ENCODE measurements at places on chromosomes 4 and X.

- no peak for DNase-seq
Measured at GRCh38 chr4:8863686-8864682, 7.7 kb downstream of the HMX1 start.

DNA sequence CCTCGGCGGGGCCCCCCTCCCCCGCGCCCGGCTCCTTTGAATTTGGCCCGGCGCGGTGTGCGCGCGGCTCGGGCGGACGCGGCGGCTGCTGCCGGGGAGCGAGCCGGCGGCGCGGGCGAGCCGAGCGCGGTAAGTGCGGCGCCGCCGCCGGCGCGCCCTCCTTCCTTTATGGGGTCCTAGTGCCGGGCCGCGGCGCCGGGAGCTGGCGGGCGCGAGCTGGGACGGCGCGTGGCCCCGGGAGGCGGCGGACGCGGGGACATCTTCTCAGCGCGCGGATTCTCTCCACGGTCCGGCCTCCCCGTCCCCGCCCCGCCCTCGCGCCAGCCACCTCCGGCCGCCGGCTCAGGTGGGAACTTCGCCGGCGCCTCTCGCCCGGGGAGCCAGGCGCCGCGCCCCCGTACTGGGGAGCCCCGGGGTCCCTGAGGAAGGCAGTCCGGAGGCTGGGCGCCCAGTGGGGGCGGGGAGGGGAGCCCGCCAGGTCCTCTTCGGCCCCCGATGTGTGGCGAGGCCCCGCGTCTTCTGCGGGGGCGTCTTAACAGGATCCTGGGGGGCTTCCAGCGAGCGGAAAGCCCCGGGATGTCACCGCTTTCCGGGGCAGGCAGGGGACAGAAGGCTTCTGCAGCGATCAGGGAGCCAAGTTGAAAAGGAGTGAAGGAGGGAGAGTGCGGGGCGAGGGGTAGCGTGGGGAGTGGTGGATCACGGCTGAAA is 98.4 kb upstream of the TENM3 start:
- DNase-seq, result no peak

- DNase-seq, result no peak
Measured at GRCh38 chrX:118989886-118990285, 15.5 kb downstream of the LONRF3 start.

DNA sequence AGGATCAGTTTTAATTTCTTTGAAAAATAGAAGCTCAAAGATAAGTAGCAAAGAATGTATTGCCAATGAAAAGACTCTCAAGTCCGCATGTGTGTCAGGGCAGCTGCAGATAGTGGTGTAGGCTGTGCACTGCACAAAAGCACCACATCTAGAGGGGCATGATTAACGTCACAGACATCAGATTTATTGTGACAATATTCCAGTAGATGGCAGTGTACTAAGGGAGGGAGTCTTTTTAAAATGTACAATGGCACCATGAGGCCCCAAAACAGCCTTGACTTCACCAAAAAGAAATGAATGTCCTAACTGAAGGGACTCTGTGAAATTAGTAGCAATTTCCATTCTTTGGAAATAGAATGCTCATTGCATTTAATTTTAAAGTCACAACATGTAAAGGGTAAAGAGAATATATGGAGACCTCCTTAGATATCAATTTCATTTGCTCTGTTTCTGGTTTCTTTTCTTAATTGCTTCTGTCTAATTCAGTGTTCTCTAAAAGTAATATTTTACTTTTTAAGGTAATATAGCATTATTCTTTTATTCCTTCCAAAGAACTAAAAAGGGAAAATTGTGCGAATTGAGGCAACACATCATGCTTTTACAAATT is 98.4 kb downstream of the ZNF827 start:
- no peak for DNase-seq

DNA sequence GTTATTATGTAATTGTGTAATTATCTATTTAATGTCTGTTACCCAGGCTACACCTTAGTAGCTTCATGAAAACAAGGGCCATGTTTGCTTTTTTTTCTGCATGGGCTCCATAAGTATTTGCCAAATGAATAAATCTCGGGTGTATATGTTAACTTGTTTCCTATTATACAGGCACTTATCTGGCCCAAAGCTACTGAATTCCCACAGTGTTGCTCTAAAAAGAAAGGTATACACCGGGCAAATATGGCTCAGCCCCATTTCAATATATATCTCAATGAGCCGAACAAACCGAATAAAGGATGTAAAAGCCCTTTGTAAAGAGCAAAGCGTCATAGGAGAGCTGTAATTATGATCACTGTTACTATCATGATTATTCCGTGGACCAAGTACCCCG is 767 bp downstream of the PAQR3 start:
- DNase-seq, result no peak

DNA sequence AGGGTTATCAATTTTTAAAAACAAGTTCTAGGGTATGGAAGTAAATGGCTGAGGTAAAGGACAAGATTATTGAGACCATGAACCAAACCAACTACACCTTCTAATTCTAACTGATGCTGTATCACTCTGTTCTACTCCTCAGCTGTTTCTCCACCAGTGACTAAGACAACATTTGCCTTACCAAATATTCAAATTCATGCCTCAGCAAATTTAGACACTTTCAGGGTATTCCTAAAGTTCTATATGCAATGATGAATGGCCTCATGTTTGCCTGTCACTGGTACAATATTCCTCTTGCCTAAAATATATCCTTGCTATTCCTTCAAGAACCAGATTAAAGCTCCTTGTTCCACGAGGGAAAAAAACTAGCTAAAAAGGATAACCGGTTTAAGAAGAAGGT is 5.0 kb downstream of the RPL9 start:
- DNase-seq, result no peak

DNA sequence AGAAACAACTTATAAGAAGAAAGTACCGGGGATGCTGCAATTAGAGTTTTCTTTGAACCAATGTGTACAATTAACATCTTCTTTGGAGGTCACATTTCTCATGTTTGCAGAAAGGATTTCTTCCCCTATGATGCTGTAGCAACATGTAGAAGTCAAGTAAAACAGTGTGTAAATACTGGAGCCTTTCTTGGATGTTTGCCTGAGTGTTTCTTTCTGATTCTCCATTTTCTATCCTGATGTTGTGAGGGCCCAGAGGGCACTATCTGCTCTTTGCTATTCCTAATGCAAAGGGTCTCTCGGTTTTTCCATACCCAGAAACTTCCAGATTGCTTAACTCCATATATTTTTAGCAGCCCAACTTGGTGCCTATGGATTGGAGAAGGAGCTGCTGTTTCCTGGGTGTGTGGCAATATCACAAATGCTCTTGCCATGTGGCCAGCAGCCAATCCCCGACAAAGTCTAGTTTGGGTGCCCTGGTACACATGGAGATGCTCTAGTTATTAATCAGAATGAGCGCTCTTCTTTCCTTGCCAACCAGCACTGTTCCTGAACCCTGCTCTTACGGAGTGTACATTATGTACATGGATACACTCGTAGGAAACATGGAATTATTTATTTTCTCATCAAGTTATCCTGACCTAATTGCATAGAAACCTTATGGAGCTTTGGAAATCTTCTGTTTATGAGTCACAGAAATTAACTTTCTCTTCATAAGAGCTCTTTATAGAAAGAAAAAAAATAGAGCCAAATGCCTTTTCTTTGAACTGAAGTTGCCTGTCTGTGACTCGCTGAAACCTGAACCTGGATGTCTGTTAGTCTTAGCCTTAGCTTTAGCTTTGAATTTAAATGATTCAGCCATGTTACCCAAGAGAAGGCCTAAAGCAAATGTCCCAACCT is 67.0 kb upstream of the GPC4 start:
- no peak for DNase-seq

DNA sequence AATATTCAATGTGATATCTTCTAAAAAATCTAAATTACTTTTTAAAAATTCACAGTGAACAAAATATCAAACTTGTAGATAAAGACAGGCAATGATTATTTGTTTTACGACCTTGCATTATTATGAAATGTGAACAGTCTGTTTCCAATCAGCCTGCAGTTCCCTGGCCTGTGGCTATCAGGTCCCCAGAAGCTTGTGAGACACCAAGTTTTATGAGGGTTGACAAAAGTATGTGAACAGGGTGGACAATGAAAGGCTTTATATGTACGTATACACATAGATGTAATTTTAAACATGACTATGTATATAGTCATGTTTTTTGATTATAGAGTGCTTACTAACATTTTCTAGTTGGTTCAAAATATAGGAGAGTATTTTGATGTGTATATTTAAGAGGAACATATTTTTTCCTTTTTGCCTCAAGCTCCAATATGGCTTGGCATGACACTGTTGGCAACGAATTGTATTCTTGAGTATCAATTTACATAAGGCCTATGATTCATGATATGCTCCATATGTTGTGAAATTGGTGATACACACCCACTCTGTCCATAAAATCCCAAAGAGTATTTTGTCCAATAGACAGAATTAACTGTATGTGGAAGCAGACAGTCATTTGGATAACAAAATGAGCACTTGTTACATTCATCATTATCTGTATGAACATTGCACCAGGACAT is 55.7 kb downstream of the BTC start:
- DNase-seq, result no peak

- DNase-seq, result no peak
Measured at GRCh38 chr4:89737888-89738287, 99.1 kb downstream of the SNCA start.
